ENCODE measurements at places on chromosomes 6 and 20.

- no peak for DNase-seq
Measured at GRCh38 chr6:136424450-136424849, 125.8 kb downstream of the MAP7 start.

DNA sequence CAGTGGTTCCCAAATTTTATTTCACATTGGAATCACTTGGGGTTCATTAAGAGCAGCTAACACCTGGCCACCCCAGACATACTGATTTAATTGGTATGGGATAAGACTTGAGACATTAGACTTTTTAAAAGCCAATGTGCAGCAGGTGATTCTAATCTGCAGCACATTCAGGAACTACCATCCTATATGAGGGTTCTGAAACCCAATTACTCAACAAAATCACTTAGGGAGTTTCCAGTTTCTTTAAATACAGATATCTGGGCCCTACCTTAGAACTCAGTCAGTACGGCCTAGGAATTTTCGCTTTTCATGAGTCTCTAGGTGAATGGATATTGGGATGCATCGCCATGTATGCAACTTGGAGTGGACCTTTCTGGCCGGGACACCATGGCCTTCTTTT, 24.0 kb upstream of the L3MBTL3 start:
- no peak for DNase-seq

GRCh38 chr6:92069781-92070180, 1349.6 kb downstream of the EPHA7 start:
- DNase-seq: no peak

DNA sequence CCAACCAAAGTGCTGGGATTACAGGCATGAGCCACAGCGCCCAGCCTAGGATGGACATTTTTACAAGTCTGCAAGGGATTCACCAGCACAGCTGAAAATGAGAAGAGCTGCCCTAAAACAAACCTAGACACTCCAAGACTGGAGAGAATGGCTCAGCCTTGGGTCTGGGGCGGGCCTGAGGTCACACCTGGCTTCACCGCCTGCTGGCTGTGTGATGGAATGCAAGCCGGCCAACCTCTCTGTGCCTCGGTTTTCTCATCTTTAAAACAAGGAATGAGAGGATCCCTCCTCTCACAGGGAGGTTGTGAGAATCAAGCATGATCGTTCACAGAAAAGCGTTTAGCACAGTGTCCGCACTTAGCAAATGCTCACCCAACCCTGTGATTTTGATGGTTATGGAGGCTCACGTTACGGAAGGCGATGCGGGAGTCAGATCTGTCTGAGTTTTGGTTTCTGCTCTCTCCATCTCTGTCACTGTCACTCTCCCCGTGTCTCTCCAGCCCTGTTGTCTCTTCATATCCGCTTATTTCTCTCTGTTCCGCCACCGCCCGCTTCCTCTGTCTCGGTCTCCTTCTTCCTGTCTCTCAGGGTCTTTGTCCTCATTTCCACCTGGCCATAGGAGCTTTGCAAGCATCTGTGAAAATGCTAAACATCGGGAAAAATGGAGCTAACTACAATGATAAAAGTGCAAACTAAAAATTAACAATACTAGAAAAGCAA, 47.6 kb downstream of the CEBPB start:
- DNase-seq: no peak

- DNase-seq: no peak
Measured at GRCh38 chr6:148146717-148147462, 195.7 kb upstream of the SASH1 start.

- no peak for DNase-seq
Measured at GRCh38 chr6:36297051-36297450, 27.2 kb downstream of the PNPLA1 start.

GRCh38 chr20:9756660-9757059, 82.2 kb downstream of the PAK5 start:
- no peak for DNase-seq

DNA sequence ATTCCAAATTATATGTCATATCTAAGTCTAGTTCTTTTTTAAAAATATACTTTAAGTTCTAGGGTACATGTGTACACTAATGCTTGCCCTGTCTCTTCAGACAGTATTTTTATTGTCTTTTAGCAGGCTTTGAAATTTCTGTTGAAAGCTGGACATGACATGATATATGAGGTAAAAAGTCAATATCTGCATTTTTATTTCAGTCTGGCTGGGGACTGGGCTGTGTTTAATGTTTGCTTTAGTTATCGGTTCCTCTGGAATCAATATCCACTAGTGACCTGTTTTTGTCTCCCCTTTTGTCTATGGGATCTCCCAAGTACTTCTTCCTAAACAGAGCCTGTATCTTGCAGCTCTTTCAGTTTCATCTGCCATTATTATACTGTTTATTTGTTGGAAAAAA, 786.2 kb upstream of the GJE1 start:
- DNase-seq: no peak

DNA sequence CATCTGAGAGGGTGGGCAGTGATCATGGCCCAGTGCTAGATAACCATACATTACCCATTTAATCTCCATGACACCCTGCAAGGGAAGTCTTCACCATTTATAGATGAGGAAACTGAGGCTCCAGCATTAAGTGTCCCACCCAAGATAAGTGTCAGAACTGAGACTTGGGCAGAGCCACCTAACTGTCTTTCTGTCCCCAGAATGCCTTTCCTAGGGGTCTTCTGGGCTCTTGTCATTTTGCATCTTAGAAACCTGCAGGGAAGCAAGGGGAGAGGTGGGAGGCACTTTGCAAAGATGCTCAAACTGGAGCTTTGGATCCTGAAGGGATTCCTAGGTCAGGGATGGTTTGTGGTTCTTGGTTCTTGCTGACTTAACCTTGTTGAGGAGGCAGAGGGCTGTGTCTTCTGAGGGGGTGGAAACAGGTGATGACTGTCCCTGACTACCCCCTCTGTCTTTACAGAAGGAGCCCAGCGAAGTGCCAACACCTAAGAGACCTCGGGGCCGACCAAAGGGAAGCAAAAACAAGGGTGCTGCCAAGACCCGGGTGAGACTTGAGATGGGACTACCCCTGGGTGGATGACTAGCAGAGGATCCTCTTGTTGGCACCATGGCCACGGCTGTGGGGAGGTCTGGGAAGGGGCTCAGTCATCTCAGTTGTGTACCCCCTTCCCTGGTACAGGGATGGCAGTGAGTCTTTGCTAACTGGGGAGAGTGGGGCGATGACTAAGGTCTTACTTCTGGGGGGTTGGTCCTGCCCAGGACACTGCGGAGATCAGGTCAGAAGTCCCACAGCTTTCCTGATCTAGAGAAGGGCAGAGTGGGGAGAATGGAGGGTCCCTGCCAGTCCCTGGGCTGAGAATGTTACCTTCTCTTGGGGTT, 5.8 kb downstream of the HMGA1 start:
- DNase-seq: no peak

GRCh38 chr6:90449311-90449710, 137.6 kb downstream of the MAP3K7 start:
- no peak for DNase-seq

GRCh38 chr6:135990439-135990838, 138.9 kb downstream of the PDE7B start:
- no peak for DNase-seq

DNA sequence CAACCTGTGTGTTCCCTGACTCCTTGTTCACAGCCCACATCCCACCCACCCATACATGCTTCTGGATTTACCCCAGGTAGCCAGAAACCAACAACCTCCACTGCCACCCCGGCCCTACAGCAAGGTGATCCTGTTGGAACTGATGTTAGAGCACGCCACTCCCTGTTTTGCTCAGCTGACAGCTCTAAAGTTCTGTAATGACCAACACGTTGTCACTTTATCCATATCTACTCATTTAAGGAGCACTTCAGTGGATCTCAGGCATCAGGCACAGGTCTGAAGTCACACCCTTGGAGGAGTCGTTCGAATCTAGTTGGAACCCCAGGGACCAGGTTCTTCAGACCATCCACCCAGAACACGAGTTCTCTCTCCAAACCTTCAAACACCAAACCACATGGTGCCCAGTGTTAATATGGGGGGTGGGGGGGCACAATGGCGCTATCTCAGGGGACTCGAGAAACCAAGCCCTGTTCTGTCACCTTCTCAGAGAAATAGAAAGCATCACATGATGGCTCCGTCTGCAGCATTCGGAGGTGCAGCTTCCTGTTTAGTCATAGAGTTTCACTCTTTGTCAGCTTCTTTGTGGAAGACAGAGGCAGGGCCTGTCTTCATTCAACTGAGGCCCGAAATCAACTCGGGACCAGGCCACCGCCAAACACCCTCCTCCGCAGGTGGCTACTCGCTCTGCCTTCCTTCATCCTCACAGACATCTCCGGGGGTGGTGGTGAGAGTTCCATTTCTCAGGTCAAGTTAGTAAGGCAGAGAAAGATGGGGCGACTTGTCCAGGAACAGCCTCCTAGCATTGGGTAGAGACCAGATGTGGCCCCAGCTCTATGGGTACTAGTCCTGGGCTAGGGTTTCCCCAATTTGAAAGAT, 142.2 kb downstream of the NFATC2 start:
- no peak for DNase-seq

GRCh38 chr6:170506446-170506845, 46.7 kb downstream of the PSMB1 start:
- DNase-seq: no peak

DNA sequence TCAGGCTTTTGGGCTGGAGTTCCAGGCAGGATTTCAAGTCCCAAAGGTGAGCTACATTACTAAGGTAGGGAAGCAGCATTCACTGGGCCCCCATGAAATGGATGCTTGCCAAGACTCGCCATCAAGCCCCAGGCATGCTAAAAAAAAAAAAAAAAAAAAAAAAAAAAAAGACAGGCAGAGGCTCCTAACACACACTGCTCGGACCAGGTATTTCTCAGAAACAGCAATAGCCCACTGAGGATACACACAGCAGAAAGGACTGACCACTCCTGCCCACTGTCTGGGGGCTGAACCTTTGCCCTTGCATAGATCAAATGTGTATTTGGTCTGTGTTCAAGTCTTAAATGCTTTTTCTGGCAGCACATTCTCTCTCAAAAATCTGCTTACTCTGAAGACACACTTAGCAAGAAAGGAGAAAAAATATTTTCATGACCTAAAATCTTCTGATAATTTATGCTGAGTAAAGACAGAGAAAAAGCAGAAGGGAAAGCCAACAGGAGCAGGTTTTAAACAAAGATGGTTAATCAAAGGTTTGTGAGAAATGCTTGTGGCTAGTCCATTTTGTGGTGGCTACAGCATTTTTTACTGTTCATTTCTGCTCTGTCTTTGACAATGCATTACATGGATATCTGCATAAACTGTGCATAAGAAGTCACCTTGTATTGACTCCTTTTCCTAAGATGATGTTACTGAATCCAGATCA, 37.9 kb upstream of the BEND6 start:
- DNase-seq: no peak

DNA sequence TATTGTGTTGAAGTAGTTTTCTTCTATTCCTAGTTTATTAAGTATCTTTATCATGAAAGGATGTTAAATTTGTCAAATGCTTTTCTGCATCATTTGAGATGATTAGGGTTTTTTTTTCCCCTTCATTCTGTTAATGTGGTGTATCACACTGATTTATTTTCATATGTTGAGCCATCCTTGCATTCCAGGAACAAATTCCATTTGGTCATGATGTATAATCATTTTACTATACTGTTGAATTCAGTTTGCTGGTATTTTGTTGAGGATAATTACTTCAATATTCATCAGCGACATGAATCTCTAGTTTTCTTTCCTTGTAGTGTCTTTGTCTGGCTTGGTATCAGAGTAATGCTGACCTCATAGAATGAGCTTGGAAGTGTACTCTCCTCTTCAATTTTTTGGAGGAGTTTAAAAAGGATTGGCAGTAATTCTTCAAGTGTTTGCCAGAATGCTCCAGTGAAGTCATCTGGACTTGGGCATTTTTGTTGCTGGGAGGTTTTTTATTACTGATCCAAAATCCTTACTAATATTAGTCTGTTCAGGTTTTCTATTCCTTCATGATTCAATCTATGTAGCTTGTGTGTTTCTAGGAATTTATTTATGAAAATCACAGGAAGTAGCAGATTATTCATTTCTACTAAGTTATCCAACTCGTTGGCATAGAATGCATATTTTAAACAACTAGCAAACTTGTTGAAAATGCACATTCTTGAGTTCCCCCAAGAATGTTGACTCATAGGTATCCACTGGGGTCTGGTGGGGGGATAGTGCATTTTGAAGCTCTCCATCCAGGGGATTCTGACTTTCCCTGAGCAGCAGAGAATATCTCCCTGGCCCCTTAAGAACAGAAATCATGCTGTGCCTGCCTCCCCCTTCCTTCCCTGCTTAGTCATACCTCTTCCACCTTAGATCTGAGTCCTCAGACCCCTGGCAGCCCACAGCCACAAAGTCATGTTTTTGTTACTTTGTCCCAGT, 187.1 kb downstream of the BMP7 start:
- DNase-seq: no peak

- no peak for DNase-seq
Measured at GRCh38 chr6:159099961-159100360, 55.2 kb upstream of the TAGAP start.

DNA sequence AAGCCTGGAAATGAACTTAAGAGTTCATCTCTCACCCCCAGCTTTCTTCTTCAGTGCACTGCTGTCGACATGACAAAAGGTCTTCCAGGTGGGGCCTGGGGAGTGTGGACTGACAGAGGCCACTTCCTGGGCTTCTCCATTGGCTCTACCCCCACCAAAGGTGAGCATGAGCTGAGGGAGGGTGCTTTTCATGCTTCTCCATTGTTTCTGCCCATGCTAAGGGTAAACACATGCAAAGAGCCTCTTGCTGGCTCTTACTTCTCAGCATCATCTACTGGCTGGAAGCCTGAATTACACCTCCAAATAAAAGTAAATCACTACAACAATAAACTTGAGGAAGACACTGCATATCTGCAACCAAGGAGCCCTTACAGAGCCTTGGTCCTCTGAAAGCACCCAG, 227.2 kb downstream of the EPM2A start:
- no peak for DNase-seq

DNA sequence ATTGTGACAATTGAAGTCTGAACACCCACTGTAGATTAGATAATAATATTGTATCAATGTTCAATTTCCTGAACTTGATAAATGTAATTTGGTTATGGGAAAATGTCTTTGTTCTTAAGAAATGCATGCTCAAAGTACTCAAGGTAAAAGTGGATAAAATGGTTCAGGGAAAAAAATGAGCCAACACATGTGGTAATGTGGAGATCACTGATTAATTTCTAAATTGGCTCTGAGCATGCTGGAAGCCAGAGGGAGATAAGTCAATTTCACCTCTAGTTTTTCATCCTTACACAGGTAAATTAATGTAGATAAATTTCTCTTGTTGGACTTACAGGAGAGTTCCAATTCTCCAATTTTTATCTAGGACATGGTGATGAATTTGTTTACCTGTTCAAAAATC, 8.0 kb upstream of the COMMD7 start:
- DNase-seq: no peak

- no peak for DNase-seq
Measured at GRCh38 chr6:149906405-149906804, 8.5 kb upstream of the RAET1E start.

GRCh38 chr6:42704251-42704936, 18.0 kb downstream of the PRPH2 start:
- no peak for DNase-seq
